Stimulated activated CD8-positive, alpha-beta memory T cell treated with anti-CD3 and anti-CD28 coated beads, Interleukin-4, amount 100 ng/mL, for 24 hours (primary cell): ENCODE measurements at places on chromosomes 2 and 18.

DNA sequence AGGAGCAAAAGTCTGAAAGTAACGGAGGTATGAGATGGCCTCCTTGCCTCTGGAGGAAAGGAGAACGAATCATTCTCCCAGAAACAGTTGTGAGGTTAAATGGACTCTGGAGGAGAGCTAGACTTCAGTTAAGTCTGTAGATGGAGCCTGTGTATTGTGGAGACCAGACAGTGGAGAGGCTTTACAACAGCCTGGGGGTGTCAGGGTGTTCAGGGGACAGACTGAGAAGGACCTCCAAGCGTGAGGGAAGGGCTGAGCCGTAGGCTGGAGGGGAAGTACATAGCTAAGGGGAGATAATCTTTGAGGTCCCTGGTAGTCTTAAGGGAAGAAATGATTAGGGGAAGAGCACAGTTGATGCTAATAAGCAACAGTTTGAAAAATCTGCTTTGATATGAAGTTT is 76.6 kb downstream of the GALNT1 start:
- no peak for DNase-seq

- no peak for DNase-seq
Measured at GRCh38 chr18:58344861-58345463, 283.9 kb downstream of the ALPK2 start.

GRCh38 chr18:33821503-33821902 is 243.5 kb downstream of the ASXL3 start:
- no peak for DNase-seq

GRCh38 chr2:239874636-239875356 is 150.3 kb downstream of the NDUFA10 start:
- DNase-seq, result no peak

DNA sequence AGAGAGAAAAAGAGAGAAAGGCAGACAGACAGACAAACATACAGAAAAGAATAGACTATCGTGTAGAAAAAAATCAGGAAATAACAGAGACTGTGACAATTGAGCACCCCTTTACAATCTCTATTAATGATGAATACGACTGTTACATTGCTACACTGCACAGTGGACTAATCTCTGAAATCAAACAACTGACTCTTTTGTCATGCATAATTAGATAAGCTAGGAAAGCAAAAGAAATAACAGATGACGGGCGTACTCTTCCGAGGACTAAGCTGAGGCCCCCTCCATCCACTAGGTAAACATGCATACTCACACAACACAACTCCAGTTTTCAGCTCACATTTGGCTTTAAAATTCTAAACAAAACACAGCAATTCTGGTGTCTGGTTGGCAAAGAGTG is 267.0 kb downstream of the NOL4 start:
- no peak for DNase-seq

GRCh38 chr18:25310045-25310444 is 41.9 kb downstream of the ZNF521 start:
- no peak for DNase-seq

DNA sequence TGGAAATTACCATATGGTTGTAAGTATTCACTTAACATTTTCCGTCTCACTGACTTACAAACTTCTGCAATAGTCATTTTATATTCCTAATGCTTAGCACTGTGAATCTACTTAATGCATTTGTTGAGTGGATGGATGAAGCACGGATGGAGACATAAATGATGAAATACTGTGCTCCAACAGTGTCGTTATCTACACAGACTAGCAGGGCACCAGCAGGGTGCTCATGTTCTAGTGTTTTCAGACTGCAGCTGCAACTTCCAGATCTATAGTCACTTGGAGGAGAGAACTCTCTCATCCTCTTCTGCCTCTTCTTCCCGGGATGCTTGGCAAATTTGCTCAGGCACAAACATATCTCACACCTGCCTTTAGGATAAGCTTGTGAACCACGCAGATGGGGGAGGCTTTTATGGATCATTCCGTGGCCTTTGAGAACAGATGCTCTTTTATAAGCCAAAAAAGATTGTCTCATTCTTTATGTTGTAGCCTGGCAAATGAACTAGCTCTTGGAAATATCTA is 797.7 kb downstream of the MBD2 start:
- no peak for DNase-seq

DNA sequence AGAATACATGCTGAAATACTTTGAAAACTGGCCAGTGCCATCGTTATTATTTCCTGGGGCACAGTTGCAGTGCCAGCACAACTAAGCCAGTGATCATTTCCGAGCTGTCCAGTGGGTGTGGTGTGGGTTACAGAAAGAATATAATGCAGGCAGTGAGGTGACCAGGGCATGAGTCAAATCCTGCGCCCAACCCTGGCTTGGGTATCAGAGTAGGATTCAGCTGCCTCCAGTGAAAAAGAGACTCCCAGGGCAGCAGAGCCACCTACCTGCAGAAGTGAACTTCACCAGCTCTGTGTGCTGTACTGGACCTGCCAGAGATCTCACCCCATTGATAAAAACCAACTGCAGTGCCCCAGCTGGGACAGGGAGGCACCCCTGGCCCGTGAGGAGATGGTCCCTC is 18.0 kb downstream of the SLC9A2 start:
- DNase-seq, result no peak

GRCh38 chr2:74391209-74391579 is 11.1 kb upstream of the DCTN1 start:
- no peak for DNase-seq

GRCh38 chr2:109341355-109342255 is 212.6 kb downstream of the SH3RF3 start:
- no peak for DNase-seq

GRCh38 chr2:197239434-197239833 is 71.1 kb downstream of the ANKRD44 start:
- DNase-seq, result no peak

DNA sequence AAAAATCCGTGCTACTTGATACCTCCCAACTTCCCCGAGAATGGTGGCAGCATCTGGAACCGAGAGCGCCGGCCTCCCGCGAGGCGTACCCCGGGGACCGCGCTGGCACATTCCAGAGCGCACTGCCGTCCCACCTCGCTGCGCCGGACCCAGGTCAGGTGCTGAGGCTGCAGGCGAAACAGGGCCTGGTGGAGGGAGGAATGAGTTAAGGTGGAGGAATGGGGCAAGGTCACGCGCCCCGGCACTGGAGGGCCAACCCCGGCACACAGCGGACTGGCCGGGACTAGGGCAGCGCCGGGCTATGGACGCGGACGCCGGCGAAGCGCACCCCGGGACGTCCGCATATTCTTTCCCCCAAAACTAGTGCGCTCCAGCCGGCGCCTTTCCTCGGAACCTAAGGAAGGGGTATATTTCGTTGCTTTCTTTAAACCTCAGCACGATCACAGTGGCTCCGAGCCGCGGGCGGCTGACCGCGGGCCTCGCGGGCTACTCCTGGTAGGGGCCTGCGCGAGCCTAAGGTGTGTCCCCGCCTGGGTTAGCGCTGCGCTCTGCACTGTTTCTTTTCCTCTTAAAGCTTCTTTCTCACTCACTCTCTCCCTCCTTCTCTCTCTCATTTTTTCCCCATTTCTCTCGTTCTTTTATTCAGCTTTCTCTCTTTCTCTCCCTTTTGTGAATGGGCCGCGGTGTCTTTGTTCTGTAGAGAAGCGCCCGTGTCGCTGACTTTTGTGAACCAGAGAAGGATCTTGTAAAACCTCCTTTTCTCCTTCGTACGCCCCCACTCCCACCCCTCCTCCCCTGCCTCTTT is 2.1 kb upstream of the OTX1 start:
- no peak for DNase-seq

DNA sequence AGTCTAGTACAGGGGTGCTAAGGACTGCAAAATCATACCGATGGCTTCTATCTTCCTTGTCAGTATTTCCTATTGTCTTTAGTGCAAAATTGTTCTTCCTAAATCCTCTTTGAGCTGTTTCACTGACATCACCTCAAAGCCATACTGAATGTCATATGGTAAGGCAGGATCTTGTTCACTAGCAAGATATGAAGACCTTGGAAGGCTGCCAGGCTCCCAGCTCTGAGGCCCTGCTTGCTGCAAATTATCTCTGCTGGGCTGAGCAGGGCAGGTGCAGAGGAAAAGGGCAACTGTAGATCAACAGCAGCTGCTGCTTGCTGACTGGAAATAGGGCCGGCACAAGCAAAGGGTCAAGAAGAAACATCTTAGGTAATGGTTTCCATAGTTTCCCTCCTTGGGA is 58.2 kb downstream of the PMAIP1 start:
- no peak for DNase-seq

DNA sequence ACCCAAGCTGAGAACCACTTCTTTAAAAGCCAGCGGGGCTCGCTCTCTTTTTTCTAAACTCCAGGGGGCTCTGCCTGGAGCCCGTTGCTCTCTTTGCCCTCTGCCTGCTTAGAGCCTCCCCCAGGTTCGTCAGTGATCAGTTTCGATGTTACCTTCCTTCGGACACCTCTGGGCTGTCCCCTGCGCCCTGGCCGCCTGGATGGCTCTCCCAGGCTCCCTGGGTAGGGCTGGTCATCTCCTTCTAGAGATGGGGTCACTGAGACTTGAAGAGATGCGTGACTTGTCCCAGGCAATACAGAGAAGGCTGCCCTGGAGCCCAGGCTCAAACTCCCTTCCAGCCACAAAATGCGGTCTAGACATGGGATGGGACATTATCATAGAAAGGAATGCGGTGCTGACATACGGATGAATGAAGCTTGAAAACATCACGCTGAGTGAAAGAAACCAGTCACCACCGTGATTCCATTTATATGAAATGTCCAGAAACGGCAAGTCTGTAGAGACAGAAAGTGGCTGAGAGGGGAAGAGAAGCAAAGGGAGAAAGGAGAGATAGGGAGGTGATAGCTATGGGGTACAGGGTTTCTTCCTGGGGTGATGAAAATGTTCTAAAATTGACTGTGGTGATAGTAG is 14.6 kb downstream of the KCNF1 start:
- no peak for DNase-seq

DNA sequence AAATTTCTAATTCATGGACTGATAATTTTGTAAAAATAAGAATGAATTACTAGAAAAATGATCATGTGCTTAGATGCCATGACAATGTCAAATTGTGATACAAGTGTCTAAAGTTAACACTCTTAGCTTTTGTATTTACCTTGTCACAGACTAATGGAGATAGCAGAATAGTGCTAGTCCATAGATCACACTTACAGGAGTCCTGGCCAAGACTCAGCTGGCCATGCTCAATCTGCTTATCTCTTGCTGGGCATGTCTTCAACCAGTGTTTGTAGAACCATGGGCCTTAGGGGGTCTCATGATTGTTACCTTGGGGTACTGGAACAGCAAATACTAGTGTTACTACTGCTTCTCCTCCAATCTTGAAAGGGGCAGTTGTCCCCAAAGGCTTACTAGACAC is 44.0 kb downstream of the TET3 start:
- DNase-seq, result no peak

- no peak for DNase-seq
Measured at GRCh38 chr2:195552581-195552980, 104.4 kb upstream of the SLC39A10 start.

DNA sequence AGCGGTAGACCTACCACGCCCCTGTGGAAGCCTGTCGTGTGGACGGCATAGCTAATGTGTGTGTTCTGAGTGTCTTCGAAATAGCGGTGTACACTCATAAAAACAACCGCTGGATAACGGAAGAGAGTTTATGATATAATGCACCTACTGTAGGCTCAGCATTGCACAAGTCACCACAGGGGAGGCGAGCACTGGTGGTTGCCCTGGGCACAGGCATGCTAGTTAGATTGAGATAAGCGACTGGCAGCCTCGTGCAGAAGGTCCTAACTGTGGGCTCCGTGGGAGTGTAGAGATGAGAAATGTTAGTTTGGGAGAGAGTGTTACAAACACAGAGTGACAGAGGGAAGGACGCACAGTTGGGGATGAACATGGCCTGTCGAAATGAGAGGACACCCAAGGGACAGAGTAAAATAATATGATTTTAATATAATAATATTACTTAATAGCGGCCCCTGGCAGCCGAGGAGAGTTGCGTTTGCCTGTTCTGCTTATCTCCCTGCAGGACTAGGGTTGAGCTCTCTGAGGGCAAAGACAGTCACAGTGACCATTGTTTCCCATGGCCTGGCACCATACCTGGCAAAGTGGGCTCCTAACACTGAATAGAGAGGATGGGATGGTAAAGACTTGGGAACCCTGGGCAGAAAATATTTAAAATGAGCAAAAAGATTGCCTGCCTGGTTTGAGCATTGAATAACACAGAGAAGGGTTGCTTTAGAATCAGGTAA is 204.2 kb downstream of the GBX2 start:
- DNase-seq, result no peak

GRCh38 chr2:145822892-145823534 is 1303.1 kb upstream of the ZEB2 start:
- DNase-seq, result no peak

- DNase-seq, result no peak
Measured at GRCh38 chr18:11994703-11995444, 13.6 kb downstream of the IMPA2 start.

DNA sequence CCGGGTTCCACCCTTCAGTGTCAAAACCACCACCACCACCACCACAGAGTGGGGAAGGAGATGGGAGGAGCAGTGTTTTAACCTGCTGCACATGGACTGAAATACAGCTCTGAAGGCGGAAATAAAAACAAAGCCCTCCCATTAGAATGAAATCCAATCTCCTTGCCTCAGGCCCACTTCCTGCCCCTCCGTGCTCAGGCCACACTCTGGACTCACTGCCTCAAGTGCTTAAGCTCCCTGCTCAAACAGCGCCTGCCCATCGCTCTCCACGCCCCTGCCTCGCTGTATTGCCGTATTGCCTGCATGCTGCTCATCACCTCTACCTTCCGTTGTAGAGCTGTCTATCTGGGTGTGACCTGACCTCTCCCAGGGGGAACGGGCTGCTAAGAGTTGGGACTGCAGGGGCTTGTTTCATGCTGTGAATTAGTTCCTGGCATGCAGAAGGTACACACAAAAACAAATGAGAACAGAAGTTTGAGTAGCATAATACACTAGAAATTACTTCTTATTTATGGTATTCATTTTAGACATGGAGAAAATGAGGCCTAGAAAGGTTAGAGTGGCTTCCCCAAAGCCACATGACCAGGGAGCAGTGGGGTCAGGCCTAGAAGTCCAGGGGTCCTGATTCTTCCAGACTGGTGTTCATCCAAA is 31.6 kb upstream of the NEB start:
- no peak for DNase-seq

- DNase-seq, result no peak
Measured at GRCh38 chr2:55968941-55969340, 45.4 kb upstream of the EFEMP1 start.

- DNase-seq, result no peak
Measured at GRCh38 chr2:98485453-98485755, 40.7 kb downstream of the INPP4A start.

DNA sequence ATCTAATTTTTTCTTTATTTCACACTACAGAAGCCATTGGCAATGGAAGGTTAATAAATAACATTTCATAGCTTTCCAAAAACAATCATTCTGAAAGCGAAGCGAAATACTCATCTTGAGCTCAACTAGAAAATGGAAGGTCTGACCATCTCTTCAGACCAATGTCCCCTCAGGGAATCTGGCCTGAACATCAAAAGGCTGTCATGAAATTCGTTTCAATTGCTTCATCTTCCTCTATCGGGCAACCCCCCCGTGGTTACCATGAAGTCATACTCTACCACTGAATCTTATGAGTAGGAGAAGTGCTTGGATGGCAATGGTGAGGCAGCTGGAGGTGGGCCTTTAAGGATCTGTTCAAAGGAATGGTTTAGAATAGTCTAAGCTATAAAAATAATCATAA is 22.9 kb upstream of the CYTIP start:
- no peak for DNase-seq
